AML-193 (cell line): ENCODE measurements at places on chromosomes 6 and 20.

- DNase-seq, result peak; percentile 32
Observed at GRCh38 chr6:96898241-96898851, 655 bp upstream of the NDUFAF4 start.

- no peak for DNase-seq
Observed at GRCh38 chr6:147001621-147002020, 202.6 kb upstream of the STXBP5 start.

DNA sequence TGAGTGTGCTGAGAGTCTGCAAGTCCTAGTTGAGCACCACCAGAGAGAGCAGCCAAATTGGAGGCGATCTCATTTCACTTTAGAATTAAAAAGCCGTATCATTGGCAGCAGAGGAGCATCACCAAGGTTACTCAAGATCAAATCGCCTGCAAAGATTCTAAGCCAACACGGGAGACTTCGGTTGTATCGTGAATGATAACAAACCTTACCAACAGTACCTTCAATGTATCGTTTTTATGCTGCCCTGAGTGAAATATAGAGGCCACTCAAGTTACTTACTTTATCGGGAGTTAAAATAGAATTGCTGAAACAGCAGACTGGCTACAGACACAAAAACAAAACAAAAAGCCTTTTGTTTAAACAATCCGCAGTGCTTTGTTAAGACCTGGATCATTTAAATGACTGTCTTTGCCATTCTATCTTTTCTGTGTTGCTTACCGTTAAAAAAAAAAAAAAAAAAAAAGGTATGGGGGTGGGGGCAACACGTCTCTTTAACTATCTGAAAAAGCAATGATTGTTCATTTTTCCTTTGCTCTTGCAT lies 14.2 kb downstream of the NHSL1 start:
- DNase-seq, result no peak

DNA sequence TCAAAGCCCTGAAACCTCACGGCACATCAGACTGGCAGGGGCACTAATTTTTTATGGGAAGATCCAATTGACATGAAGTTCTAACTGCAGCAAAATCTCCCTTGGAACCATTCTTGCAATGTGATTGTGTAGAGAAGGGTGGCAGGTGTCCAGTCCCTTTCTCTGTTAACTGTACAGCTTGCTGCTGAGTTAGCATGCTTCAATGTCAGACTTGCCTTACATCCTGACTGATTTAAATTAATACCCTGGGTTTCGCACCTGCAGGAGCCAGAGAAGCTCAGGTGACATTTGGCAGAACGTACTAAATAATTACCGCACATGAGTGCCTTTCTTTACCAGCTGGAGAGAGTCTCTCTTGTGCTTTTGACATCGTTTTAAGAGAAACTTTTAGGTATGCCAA lies 123.0 kb downstream of the DOK5 start:
- DNase-seq, result no peak

DNA sequence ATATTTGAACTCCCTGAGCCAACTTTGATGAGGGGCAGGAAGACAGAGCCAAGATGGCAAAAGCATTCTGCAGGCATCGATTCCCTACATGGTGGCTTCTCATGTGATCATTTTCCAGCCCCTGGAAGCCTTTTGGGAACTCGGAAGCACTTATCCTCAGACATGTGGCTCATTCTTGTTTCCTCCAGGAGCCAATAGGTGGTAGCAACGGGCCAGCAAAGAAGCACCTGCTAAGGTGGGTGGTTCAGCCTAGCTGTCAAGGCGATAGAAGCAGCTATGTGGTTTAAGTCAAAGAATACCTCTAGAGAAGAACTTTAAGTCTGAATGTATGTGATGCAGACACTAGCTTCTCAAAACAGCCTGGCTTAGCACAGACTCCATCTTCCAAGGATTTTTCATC lies 64.9 kb upstream of the PAX1 start:
- DNase-seq, result no peak

DNA sequence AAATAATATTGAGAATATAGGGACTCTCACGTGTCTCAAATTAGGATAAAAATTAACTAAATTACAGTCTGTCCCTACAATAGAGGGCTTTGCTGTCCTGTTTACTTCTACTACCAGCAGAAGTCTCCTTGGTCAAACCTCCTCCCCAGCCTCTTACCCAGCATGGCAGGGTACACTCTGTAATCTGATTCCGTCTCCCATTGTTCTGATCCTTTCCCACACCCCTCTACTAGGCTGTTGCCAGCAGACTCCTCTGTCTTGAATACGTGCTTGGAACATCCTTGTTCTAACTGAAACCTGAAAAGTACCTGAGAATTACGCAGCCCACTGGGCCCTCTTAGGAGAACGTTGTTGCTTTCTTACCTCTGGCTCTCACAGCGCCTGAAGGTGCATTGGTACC lies 112.2 kb upstream of the PREP start:
- no peak for DNase-seq

- DNase-seq, result peak; percentile 73
Observed at GRCh38 chr6:89079511-89080234, 878 bp upstream of the PNRC1 start.
